EL (cell line): ENCODE measurements at places on chromosomes 11 and 22.
A peak's percentile ranks its signal among the peaks of the same experiment; 100 is the strongest.

- DNase-seq = peak; percentile 29
Measured at GRCh38 chr11:11157185-11157584, 195.9 kb downstream of the CSNK2A3 start.

DNA sequence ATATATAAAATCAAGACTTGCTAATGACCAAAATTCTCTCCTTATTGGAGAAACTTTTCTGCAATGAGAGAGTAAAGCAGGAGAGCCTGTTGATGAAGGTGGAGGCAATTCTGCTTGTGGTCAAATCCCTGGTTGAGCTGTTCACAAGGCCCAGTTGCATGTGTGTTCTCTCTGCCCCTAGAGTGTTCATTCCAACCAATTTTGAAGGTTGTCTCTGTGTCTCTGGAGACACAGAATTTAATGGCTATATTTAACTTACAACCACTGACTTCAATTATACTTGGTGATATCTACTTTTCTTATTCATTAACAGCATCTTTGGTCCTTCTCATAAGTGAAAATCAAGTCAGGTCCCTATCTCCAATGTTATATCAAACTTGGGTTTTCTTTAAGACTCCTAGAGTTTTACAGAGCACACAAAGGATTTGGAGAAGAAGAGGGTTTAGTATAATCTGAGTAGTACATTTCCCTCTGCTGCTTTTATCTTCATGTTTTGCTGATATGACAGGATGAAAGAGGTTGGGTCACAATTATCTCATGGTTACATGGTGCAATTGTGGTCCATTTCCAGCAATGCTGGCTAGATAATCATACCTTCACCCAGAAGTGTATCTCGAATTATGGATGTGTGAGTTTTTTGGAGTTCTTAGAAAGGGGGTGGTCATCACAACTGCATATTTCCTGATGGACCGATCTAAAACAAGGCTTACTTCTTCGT, 4.0 kb downstream of the OOSP4A start:
- no peak for DNase-seq

- no peak for DNase-seq
Measured at GRCh38 chr22:39457556-39458443, 988 bp downstream of the MGAT3 start.

DNA sequence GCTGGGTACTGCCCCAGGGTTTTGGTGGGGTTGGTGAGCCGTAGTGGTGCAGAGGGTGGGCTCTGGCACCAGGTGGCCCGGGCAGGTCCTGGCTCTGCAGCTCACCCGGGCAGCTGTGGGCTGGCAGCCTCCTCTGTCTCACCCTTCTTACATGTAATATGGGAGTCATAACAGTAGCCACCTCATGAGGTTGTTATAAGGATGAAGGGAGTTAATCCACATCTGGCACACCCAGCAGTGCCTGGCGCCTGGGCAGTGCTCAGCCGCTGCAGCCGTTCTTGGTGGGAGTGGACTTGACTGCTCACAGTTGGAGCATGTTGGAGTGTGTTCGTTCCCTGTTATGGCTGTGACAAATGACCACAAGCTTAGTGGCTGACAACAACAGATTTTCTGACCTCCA, 28.7 kb downstream of the IGHMBP2 start:
- no peak for DNase-seq

- DNase-seq = peak; percentile 75
Measured at GRCh38 chr11:7637447-7638157, 35.7 kb downstream of the CYB5R2 start.

DNA sequence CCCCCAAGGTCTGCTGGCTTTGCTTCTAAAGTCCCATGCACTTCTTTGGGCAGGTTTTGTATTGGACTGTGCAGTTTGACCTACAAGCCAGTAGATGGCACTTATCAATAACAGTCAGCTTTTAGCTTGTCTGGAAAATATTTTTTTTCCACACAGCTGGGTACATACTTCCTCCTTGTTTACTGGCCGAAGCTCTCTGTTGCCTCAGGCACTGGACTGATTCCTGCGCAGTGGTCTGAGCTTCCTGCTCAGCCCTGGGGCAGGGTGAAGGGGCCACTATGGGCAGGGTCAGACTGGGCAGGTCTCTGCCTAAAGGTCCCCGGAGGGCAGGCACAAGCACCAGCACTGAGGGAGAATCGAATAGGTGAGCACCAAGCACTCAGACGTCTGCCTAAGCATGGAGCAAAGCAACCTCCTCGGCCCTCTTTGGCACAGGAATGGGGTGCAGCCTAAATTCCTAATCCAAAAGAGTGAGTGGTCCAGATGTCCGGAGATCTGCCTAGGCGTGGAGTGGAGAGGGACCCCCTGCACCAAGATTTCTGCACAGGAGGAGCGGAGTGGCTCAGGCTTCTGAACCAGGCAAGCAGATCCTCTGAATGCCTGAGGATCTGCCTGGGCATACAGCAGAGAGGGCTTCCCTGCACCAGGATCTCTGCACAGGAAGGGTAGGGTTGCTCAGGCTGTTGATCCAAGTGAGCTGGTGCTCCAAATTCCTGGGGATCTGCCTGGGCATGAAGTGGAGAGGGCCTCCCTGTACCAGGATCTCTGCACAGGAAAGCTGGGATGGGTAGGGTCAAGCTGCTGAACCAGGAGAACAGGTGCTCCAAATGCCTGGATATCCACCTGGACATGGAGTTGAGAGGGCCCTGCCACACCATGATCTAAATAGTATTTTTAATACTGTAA, 105.9 kb upstream of the C11orf58 start:
- DNase-seq = peak; percentile 51

GRCh38 chr11:117691218-117691514, 105.8 kb downstream of the DSCAML1 start:
- no peak for DNase-seq

DNA sequence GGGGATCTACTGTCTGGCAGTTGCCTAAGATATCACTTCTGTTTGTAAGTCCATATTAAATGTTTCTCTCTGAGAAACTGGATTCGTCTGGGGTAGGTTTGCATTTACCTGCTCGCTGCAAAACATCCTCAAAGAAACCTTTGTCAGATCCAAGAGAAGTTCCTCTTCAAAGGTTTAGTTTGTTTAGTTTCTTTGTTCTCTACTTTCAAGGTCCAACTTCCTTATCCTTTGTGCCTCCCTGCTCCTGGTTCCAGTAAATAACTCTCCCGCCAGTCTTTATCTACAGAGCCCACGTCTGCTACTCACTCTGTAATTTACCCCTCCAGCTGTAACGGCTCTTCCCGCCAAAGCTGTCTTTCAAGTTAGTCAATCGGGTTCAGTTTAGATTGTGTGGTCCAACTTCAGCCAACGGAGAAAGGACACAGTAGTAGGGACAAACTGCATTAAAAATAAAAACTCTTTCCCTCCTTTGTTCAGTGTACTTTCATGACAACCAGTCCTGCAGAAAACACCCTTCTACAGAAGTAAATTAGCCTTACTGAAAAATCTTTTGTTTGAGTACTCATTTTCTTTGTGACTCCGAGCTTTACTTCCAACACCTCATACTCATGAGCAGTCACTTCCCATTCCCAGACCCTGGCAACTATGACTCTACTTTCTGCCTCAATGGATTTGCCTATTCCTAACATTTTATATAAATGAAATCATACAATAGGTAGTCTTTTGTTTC, 41.0 kb downstream of the TMPRSS5 start:
- peak; percentile 35 for DNase-seq

DNA sequence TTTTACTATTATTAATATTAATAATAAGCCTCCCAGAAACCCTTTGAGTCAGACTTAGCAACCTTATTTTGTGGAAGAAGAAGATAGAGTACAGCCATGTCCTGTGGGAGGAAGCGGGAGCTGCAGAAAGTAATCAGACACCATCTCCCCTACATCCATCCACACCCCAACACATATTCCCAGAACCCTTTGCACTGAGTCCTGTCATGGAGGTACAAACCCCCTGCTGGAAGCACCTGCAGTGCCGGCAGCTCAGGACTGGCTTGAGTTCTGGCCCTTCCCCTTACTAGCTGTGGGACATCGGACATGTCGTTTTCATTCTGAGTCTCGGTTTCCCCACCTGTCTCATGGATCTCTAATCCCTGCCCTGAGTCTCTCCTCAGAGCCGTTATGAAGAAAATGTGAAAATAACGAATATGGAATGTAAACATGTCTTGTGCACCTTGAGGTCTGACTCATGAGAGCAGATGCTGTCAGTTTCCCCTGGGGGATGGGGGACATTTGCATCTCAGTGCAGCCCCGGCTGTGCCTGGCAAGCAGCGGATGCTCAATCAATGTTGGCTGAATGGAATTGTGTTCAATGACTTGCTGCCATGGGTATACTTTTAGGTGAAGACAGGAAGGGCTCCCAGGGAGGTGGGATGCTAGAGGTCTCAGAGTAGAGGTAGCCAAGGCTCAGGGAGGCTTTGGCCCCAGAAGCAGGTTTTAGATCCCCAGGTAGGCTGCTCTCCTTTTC, 45.4 kb downstream of the TP53I11 start:
- no peak for DNase-seq

GRCh38 chr11:104422324-104422944, 258.5 kb upstream of the PDGFD start:
- no peak for DNase-seq

- no peak for DNase-seq
Measured at GRCh38 chr11:118151431-118151830, 1.2 kb downstream of the SCN4B start.

DNA sequence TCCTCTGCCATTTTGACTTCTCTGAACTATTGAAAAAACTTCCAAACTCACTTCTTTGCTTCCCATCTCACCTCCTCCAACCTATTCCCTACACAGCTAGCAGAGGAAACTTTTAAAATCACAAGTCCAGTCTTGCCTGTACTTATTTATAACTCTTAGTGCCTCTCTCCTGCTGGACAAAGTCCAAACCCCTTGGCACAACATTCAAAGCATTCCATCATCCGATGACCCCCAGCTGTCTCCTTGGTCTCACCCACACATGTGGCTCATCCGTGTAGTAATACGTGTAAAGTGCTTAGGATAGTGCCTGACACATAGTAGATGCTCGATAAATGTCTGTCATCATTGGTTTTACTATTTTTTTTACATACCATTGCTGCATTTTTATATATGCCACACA, 101.4 kb downstream of the PARVA start:
- peak; percentile 72 for DNase-seq

DNA sequence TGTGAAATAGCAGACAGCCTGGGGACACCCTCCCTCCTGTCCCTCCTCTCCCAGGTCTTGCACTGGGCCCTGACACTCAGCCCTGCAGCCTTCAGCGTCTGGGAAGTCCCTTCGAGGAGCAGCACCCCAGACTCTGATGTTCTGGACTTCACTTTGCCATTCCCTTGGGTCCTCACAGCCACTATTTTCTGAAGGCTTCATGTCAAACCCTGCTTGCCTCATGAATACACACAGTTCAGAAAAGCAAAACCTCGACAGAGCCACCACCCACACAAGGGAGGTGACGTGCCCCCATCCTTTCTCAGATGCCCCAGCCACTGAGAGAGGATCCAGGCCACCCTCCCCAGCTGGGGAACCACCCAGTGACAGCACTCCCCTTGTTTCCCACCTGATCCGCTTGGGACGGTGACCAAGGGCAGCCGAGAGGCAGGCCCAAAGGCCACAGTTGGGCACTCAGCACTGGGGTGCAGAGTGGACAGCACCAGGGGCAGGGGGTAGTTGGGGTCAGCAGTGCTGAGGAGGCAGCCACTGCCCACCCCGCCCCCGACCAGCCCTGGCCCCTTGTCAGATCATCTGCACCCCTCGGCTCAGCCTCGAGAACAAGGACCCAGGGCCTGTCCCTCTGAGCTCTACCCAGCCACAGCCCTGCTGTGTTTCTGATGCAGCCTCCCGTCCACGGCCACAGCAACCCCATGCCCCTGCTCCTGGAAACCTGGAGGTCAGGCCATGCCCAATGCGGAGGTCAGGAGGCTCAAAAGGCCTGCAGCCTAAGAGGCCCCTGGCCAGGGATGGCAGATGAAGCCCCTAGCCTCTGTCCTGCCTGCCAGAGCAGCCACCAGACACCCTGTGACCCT, 3.1 kb upstream of the TNNT3 start:
- DNase-seq = no peak

DNA sequence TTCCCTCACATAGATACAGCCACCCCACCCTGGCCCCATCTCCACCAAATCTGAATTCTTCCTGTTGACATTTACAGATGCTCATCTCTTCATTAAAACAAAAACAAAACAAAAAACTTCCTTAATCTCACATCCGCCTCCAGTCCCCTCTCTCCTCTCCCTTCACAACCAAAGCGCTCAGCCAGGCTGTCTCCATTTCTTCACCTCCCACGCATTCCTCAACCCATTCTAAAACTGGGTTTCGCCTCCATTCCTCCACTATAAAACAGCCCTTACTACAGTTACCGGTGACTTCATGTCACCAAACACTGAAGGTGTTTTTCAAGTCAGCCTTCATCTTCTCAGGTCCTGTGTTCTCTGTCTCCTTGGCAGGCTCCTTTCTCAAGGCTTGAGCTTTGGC, 9.6 kb downstream of the BACE1-AS start:
- no peak for DNase-seq

GRCh38 chr11:33906484-33907186, 14.8 kb upstream of the LMO2 start:
- DNase-seq = no peak

GRCh38 chr11:69442807-69443137, 38.7 kb upstream of the LINC01488 start:
- peak; percentile 77 for DNase-seq

DNA sequence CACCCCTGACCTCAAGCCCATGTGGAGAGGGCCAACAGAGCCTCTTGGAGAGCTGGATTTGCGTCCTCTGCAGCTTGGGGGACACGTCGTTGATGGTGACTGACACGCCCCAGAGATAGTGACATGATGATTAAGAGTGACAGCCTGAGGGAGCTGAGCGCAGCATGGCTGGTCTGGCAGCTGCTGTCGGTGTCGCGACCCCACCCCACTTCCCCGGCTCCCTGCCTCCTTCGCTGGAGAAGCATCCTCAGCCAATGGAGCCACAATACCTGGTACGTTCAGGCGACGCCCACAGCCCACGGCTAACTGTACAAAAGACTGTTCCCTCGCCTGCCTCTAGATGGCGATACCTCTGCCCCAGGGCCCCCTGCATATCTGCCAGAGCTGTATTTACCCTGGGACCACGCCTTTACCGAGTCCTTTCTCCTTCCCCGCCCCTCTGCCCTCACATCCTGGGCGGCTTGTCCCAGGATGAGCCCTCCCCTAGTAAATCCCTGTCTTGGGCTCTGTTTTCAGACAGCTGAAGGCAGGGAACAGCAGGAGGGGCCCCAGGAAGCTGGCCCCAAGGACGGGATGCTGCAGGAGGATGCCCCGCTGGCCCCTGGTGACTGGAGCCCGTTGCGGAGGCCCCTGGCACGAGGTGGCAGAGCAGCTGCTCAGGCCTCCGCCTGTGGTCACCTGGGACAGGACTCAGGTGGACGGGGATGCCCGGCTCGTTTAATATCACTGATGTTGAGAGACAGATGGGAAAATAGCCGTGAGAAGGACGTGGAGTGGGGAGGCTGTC, 90.6 kb downstream of the RPS6KA4 start:
- DNase-seq = peak; percentile 69

- no peak for DNase-seq
Measured at GRCh38 chr11:17596310-17596669, 49.2 kb downstream of the OTOG start.

- DNase-seq = no peak
Measured at GRCh38 chr11:97149741-97150140, 759.9 kb downstream of the JRKL start.

GRCh38 chr22:20610243-20610686, 102.9 kb downstream of the MED15 start:
- no peak for DNase-seq
